Karpas-422 (cell line): ENCODE measurements at places on chromosomes 5 and 9.
A peak's percentile ranks its signal among the peaks of the same experiment; 100 is the strongest.

DNA sequence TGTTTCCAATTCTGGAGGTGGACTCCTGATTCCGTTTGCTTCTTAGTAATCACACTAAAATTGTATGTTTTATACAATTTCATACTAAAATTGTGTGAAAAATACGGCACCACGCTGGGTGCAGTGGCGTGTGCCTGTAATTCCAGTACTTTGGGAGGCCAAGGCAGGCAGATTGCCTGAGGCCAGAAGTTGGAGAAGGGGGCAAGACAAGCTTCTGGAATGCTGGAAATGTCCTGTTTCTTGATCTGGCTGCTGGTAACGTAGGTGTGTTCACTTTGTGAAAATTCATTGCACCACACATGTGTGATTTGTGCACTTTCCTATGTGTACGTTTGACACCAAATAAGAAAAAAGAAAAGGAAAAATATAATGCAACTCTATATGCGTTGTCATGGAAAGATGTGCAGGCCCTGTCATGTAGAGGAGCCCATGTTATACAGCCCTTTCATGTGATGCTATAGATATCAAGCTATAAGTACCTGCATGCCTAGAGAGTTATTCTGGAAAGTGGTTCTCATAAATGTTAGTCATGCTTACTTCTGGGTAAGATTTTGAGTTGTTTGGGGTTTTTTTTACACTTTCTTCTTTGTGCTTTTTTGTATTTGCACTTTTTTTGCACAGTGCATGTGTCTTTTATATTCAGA, 119.9 kb downstream of the TMEM174 start:
- no peaks in the 10 kb centered on the region for H3K36me3 ChIP-seq
- no peaks in the 10 kb centered on the region for H3K4me1 ChIP-seq
- H3K27me3 ChIP-seq: no peaks in the 10 kb centered on the region

DNA sequence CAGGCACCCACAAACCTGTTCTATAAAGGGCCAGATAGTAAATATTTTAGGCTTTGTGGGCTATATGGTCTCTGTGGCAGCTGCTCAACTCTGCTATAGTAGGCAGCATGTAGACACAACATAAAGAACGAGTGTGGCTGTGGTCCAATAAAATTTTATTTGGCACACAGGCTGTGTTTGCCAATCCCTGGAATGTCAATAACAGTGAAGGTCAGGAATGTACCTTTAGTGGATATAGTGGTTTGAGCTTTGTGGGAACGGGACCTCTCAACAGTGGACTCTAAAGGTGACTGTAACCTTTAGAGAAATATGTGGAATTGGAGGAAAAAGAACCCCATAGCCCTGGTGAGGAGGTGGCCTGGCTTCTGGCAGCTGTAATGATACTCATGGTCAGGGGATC, 145.2 kb downstream of the MAST4 start:
- H3K4me3 ChIP-seq: no peak overlapping the region
- H3K27ac ChIP-seq: no peak overlapping the region
- H3K36me3 ChIP-seq: no peaks in the 10 kb centered on the region
- DNase-seq: no peak

GRCh38 chr9:118785456-118785855, 583.8 kb downstream of the BRINP1 start:
- H3K4me1 ChIP-seq: no peaks in the 10 kb centered on the region
- H3K4me3 ChIP-seq: no peak overlapping the region
- H3K36me3 ChIP-seq: no peaks in the 10 kb centered on the region
- no peak overlapping the region for H3K27ac ChIP-seq
- no peaks in the 10 kb centered on the region for H3K27me3 ChIP-seq
- DNase-seq: no peak

DNA sequence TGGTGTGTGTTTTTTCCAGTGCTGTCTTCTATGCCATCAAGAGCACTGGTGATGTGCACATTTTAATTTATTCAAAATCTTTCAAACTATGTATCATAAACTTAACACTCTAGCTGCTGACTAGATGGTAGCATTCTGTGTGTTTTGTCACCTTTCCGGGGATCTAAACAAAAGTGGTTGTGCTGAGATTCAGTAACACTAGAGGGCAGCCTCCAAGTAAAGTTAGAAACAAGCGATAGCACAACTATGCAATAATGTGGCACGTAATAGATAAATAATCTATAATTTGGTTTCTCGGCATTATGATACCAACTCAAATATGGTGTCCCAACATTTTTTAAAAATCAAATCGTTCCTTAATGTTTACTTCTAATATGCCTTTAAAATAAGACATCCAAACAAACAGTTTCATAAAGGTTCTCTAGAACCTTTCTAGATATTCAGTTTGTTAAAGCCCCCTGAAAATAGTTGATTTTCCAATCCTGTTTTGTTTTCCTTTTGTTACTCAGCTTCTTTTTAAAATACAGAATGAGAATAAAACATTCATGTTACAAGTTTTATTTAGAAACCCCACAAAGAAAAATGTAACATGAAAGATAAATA, 16.9 kb downstream of the SEMA6A start:
- peak; percentile 60 for DNase-seq
- H3K27ac ChIP-seq: no peak overlapping the region
- H3K27me3 ChIP-seq: no peaks in the 10 kb centered on the region

GRCh38 chr5:170632985-170633234, 129.1 kb downstream of the KCNIP1 start:
- no peaks in the 10 kb centered on the region for H3K27me3 ChIP-seq
- peaks cover 13% of the 10 kb centered on the region for H3K4me1 ChIP-seq
- peak; percentile 88 for DNase-seq
- peak overlapping the region; percentile 64 for H3K4me3 ChIP-seq
- no peaks in the 10 kb centered on the region for H3K36me3 ChIP-seq

DNA sequence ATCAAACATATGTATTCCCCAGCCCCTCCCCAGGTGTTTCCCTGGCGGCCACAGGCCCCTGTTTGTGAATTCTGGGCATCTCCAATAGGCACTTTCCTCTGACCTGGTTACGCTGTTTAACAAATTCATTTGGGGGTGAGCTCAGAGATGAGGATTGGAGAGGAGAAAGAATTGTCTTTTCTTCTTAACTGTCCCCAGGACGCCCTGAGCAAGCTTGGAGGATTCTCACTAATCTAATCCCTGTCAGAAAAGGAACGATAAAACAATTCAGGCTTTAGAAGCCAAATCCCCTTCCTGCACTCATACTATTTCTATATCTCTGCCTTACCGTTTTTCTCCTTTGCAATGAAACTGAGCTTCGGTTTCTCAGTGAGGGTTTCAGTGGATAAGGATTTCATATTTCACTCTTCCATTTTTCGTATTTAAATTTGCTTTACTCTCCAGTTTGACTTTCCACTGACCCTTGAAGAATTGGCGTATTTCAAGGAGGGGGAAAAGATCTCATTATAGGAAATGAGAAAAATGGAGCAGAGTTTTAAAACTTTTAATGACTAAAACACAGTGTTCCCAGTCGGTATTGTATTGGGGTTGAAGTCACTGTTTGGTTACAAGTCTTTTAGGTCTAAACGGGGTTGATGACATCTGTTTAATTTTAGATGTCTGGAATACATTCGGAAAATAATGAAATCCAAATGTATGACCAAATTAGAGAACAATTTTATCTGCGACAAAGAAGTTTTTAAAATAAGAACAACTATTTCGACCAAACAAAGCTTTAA, 180.1 kb downstream of the MACROH2A1 start:
- no peaks in the 10 kb centered on the region for H3K27me3 ChIP-seq
- no peak for DNase-seq
- no peak overlapping the region for H3K27ac ChIP-seq
- H3K4me1 ChIP-seq: peaks cover 12% of the 10 kb centered on the region
- H3K4me3 ChIP-seq: no peak overlapping the region

- no peaks in the 10 kb centered on the region for H3K27me3 ChIP-seq
- no peak overlapping the region for H3K4me3 ChIP-seq
- no peak for DNase-seq
- H3K27ac ChIP-seq: no peak overlapping the region
These were observed 37.3 kb upstream of the ADRA1B start for GRCh38 chr5:159878988-159879471.

GRCh38 chr9:114027159-114027862, 50.8 kb downstream of the AMBP start:
- no peaks in the 10 kb centered on the region for H3K36me3 ChIP-seq
- no peaks in the 10 kb centered on the region for H3K27me3 ChIP-seq
- no peak overlapping the region for H3K4me3 ChIP-seq
- H3K27ac ChIP-seq: no peak overlapping the region
- DNase-seq: no peak

DNA sequence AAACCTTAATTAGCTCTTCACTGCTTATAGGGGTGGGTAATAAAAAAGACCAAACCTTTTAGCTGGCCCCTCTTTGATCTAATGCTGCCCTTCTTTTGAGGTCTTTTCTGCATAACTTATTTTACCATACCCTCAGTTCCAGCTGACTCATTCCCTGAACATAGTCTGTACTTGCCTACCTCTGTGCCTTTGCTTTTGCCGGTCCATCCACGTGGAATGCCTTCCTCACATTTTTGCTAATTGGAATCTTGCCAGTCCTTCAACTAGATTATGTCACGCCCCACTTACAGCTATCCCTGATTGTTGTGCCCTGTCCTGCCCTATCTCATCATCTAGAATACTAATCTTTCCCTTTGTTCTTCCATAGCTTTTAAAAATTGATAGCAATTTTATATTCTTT, 44.2 kb downstream of the FAF2 start:
- H3K27ac ChIP-seq: no peak overlapping the region
- H3K36me3 ChIP-seq: peaks cover 45% of the 10 kb centered on the region; the same call in 1 of the 2 replicates
- no peaks in the 10 kb centered on the region for H3K27me3 ChIP-seq
- DNase-seq: no peak
- no peaks in the 10 kb centered on the region for H3K4me1 ChIP-seq

DNA sequence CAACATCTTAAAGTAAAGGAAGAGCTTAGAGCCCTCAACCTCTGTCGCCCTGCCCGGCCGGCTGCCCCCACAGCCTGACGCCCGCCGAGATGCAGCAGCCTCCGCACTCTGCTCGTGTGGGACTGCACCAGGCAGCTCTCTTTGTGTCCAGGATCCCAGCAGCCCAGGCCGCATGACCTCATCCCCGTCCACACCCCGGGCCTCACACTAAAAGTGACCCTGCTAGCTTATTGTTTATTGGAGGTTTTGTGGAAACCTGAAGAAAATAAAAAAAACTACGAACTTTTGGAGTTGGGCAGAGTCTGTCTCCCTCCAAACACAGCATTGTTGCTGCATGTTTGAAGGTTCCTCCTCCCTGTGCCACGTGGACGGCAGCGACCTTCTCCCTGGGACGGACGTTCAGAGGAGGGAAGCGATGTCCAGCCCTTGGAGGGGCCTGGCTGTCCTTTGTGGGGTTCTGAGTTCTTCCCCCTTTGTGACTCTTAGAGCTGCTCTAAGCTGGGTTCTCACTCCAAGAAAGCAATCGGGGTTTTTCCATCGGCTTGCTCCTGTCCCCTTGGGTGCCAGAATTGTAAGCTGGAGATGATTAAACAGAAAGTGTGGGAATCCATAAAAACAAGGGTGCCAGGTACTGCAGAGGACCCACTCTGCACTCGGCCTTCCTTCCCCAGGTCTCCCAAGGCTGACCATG, 103.5 kb upstream of the COL5A1 start:
- no peaks in the 10 kb centered on the region for H3K36me3 ChIP-seq
- no peaks in the 10 kb centered on the region for H3K27me3 ChIP-seq
- no peak for DNase-seq

DNA sequence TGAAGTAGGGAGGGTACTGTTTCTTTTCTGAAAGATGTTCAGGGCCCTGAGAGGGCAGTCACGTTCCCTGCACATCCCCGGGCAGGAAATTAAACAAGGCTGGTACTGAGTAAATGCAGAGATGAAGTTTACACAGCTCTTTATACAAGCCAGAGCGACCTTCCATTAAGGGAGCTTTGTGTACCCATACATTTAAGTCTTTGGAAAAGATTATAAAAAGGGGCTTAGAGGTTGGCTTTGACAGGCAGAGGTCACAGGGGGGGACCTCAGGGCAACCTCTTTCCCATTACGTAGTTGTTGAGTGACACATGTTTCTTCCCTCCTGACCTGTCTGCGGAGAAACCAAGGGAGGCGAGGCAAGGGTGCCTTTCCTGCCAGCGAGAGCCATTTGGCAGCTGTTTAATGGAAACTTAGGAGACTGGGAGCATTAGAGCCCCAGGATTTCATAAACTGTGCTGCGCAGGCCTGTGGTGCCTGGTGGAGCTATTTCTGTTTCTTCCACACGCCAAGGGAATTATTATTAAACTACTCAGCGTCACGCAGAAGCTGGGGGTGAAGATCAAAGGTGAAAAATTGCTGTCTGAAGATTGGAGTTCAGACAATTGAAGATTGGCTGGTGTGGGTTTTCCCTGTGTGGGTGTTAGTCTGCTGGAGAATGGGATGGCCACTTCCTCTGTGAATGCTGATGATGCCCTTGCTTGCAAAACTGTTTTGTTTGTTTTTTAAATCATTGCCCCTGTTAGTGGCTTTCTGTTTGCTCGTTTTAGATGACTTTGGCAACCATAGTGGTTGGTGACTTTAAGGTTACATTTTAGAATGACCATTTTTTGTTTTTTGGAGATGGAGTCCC, 3.2 kb upstream of the SMIM32 start:
- no peak for DNase-seq
- no peaks in the 10 kb centered on the region for H3K4me1 ChIP-seq
- no peak overlapping the region for H3K4me3 ChIP-seq
- H3K27ac ChIP-seq: no peak overlapping the region
- no peaks in the 10 kb centered on the region for H3K27me3 ChIP-seq
- H3K36me3 ChIP-seq: no peaks in the 10 kb centered on the region

DNA sequence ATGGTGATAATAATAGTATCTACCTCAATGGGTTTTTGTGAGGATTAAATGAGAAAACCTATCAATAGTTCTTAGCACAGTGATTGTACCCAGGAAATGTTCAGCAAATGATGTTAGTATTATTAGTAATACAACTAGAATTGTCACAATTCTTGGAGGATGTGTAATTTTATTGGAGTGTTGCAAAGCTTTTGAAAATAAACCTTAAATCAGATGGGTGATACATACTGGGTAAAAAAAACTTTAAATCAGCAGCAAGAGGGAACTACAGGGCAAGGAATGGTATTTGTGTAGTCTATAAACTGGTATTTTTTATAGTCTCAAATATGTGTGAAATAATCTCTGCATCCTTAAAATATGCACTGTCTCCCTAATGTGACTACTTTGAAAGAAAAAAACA, 371.6 kb downstream of the PIK3R1 start:
- H3K36me3 ChIP-seq: no peaks in the 10 kb centered on the region
- H3K4me1 ChIP-seq: no peaks in the 10 kb centered on the region
- no peak overlapping the region for H3K4me3 ChIP-seq
- no peaks in the 10 kb centered on the region for H3K27me3 ChIP-seq

DNA sequence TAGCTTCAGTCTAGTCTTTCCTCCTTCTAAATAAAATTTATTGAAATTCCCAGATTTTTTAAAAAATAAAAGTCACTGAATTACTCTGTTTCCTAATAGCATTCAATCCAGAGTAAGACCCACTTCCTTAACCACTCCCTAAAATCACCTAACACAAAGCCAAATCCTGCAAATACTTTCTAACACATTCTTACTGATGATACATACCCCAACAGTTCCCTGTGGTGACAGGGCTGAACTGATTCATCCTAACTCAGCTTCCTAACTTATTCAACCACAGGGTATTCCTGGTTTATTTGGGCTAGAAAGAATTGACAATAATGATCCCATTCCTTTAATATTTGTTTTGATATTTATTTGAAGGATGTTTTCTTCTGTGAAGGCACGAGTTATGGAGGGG, 40.7 kb upstream of the ZNF300 start:
- no peaks in the 10 kb centered on the region for H3K27me3 ChIP-seq
- H3K4me3 ChIP-seq: no peak overlapping the region
- H3K27ac ChIP-seq: no peak overlapping the region
- H3K36me3 ChIP-seq: no peaks in the 10 kb centered on the region
